ENCODE measurements at places on chromosomes 13 and 19. TPM values are rescaled to one million over a fixed set of nuclear protein-coding genes. Genes with fewer than 3 reads are reported as not detected.

The ANGPTL8 gene
- not detected for total RNA-seq

The SUPT20H gene
- total RNA-seq, result 56.8 TPM

GRCh38 chr19:44850641-44851109 lies 4.6 kb downstream of the NECTIN2 start:
- H3K27ac ChIP-seq, result no peak overlapping the region
- DNase-seq, result no peak
- peaks cover 11% of the 10 kb centered on the region for H3K27me3 ChIP-seq
- no peaks in the 10 kb centered on the region for H3K36me3 ChIP-seq

The ZNF649 gene
- 9.0 TPM for total RNA-seq

GRCh38 chr13:42324704-42325103 lies 52.8 kb downstream of the AKAP11 start:
- H3K4me1 ChIP-seq, result peaks cover 23% of the 10 kb centered on the region
- peaks cover 6% of the 10 kb centered on the region for H3K36me3 ChIP-seq
- DNase-seq, result no peak
- no peaks in the 10 kb centered on the region for H3K27me3 ChIP-seq

DNA sequence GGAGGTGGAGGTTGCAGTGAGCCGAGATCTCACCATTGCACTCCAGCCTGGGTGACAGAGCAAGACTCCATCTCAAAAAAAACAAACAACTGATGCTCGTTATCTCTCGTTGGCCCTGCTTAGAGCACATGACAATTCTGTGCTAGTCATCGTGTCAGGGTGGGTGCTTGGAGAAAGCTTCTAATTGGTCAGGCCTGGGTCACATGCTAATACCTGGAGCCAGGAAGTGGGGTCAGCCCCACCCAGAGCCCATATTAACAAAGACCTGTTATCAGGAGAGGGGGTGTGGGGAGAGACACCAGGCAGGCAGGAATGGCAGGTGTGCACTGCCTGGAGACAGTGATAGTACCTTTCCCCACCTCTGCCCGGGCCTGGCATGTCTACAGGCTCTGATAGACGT lies 84.9 kb downstream of the DPF1 start:
- H3K27ac ChIP-seq, result no peak overlapping the region
- H3K4me3 ChIP-seq, result no peak overlapping the region
- no peaks in the 10 kb centered on the region for H3K27me3 ChIP-seq
- H3K4me1 ChIP-seq, result no peaks in the 10 kb centered on the region
- peaks cover 2% of the 10 kb centered on the region for H3K36me3 ChIP-seq
- no peak for DNase-seq

DNA sequence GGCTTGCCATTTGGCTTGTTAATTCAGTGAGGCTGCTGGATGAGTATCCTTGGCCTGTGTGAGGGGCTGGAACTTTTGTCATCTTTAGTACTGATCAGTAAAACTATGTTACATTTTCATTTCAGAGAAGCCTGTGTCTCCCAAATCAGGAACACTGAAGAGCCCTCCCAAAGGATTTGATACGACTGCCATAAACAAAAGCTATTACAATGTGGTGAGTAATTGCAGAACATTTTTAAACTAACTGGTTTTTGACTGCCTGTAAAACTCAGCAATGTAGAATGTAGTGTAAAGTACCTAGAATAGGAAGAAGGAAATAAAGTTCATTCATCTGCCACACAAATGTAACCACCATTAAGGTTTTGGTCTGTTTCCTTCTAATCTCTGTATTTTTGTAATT lies 87.4 kb upstream of the TEX29 start:
- H3K36me3 ChIP-seq, result peaks cover 28% of the 10 kb centered on the region
- no peak overlapping the region for H3K27ac ChIP-seq
- H3K4me3 ChIP-seq, result no peak overlapping the region
- DNase-seq, result no peak
- no peaks in the 10 kb centered on the region for H3K27me3 ChIP-seq
- no peaks in the 10 kb centered on the region for H3K4me1 ChIP-seq

DNA sequence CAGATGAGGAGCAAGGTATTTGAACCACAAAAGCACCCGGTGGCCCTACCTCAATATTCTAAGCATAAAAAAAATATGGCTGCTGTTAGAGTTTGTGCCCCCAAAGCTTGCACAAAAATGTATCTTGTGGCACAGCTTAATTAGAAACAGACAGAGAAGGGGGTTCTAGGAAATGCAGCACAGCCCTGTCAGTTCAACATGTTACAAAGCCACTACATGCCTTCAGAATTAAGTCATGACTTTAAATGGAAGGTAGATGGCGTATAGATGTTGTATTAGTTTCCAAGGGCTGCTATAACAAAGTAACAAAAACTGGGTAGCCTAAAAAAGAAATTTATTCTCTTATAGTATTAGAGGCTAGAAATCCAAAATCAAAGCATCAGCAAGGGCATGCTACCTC lies 703.8 kb downstream of the DIAPH3 start:
- no peak overlapping the region for H3K4me3 ChIP-seq
- H3K4me1 ChIP-seq, result no peaks in the 10 kb centered on the region
- H3K27me3 ChIP-seq, result peaks cover 12% of the 10 kb centered on the region
- DNase-seq, result no peak
- no peak overlapping the region for H3K27ac ChIP-seq
- no peaks in the 10 kb centered on the region for H3K36me3 ChIP-seq

GRCh38 chr19:45395821-45396617 lies 8.8 kb downstream of the PPP1R13L start:
- H3K27ac ChIP-seq, result no peak overlapping the region
- DNase-seq, result no peak

The CYP2S1 gene
- total RNA-seq, result 0.75 TPM

DNA sequence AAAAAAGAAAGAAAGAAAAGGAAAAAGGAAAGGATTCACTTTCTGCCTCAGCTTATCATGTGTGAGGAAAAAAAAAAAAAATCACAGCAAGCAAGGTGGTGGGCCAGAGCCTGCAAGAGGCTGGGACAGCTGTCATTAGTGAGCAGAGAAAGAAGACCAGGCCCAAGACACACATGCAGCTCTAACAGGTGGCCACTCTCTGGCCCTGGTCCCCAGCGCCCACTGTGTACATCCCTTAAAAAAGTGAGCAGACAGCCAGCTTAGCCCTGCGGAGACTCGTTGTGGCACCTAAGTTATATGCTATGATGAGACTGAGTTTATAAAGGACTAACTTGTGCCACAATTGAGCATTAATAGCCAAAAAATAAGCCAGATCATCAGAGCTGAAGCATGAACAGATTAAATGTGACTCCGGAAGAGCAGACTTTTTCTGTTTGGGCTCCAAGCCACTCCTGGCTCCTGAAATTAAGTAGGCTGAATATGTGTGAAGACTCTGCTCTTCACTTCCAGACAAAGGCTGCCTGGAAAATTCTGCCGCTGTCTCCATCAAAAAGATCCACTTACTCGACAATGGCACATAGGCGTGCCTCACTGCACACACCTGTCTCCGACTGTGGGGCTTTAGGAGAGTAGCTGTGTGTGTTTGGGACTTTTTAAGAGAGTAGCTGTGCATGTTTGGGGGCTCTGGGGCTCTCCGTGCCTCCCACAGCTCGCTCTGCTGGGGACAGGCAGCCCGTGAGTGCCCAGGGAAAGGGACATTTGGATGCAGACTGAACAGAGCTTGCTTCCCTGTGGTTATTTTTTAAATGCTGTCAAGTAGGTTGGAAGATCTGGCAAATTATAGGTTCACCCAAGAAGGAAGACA lies 55.0 kb downstream of the LATS2 start:
- H3K4me1 ChIP-seq, result peaks cover 9% of the 10 kb centered on the region
- no peak overlapping the region for H3K27ac ChIP-seq
- H3K4me3 ChIP-seq, result no peak overlapping the region
- no peaks in the 10 kb centered on the region for H3K36me3 ChIP-seq

The ZNF667 gene
- total RNA-seq, result not detected

GRCh38 chr19:49515767-49516166 lies 3.3 kb downstream of the FCGRT start:
- H3K27me3 ChIP-seq, result no peaks in the 10 kb centered on the region
- H3K36me3 ChIP-seq, result no peaks in the 10 kb centered on the region
- no peak for DNase-seq
- H3K4me3 ChIP-seq, result no peak overlapping the region

The TGFBR3L gene
- 4.4 TPM for total RNA-seq

GRCh38 chr13:93786846-93787489 lies 560.4 kb downstream of the GPC6 start:
- H3K4me1 ChIP-seq, result no peaks in the 10 kb centered on the region
- H3K4me3 ChIP-seq, result no peak overlapping the region
- no peak for DNase-seq
- no peaks in the 10 kb centered on the region for H3K36me3 ChIP-seq
- no peak overlapping the region for H3K27ac ChIP-seq
- H3K27me3 ChIP-seq, result peaks cover 7% of the 10 kb centered on the region

The TRAPPC6A gene
- total RNA-seq, result 35.1 TPM

DNA sequence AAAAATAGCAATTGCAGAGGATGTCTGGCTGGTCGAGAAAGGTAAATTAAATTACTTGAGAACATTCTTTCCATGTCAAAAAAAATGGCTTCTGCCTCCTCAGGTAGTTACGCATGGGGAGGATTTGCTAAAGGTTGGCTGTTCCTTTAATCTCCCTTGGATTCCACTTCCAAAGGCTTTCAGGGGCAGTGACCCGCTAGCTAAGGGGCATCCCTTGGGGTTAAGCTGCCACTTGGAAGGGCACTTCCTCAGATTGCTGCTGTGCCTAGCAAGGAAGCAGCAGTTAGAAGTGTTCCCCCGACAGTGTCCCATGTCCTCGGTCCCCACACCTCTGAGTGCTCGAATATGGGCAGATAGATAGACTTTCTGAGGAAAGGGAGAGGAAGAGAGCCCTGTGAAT lies 108.5 kb downstream of the RGCC start:
- no peak overlapping the region for H3K27ac ChIP-seq
- no peaks in the 10 kb centered on the region for H3K27me3 ChIP-seq
- no peak overlapping the region for H3K4me3 ChIP-seq
- H3K4me1 ChIP-seq, result peaks cover 3% of the 10 kb centered on the region
- no peak for DNase-seq
- peaks cover 1% of the 10 kb centered on the region for H3K36me3 ChIP-seq

- no peak for DNase-seq
- peaks cover 57% of the 10 kb centered on the region for H3K27me3 ChIP-seq
- no peak overlapping the region for H3K27ac ChIP-seq
- no peaks in the 10 kb centered on the region for H3K36me3 ChIP-seq
- peaks cover 13% of the 10 kb centered on the region for H3K4me1 ChIP-seq
- no peak overlapping the region for H3K4me3 ChIP-seq
These were observed 565 bp downstream of the KLK10 start for GRCh38 chr19:51018745-51019543.

- no peak for DNase-seq
- no peaks in the 10 kb centered on the region for H3K27me3 ChIP-seq
- peaks cover 13% of the 10 kb centered on the region for H3K36me3 ChIP-seq
- peaks cover 46% of the 10 kb centered on the region for H3K4me1 ChIP-seq
These were observed 837 bp downstream of the GNA15 start for GRCh38 chr19:3136684-3137055.

DNA sequence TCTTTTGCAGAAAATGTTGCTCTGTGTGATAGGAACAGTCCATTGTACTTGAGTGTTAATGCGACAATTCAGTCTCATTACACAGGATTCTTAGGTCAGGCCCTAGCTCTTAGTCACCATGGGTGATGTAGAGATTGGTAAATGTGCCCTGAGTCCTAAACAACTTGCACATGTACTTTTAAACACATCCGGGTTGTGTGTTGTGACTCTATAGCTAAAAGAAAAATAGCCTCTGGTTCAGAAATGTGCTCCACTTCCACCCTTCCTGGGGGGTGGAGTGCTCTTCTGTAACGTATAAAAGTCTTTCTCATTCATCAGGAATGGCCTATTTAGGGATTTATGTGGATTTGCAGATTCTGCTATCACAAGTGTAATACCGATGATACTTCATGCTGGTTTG lies 5.2 kb downstream of the SPATA13 start:
- peaks cover 19% of the 10 kb centered on the region for H3K4me1 ChIP-seq
- H3K27ac ChIP-seq, result no peak overlapping the region
- no peak for DNase-seq
- peaks cover 6% of the 10 kb centered on the region for H3K36me3 ChIP-seq
- no peak overlapping the region for H3K4me3 ChIP-seq

GRCh38 chr13:28321756-28322155 lies 173.2 kb downstream of the FLT1 start:
- no peak for DNase-seq
- H3K4me3 ChIP-seq, result no peak overlapping the region
- peaks cover 3% of the 10 kb centered on the region for H3K4me1 ChIP-seq
- H3K27ac ChIP-seq, result no peak overlapping the region

GRCh38 chr19:49390929-49391359 lies 2.9 kb downstream of the KASH5 start:
- peaks cover 2% of the 10 kb centered on the region for H3K27me3 ChIP-seq
- H3K4me3 ChIP-seq, result no peak overlapping the region
- no peaks in the 10 kb centered on the region for H3K36me3 ChIP-seq
- H3K4me1 ChIP-seq, result peaks cover 19% of the 10 kb centered on the region
- no peak overlapping the region for H3K27ac ChIP-seq

GRCh38 chr19:19657397-19657783 lies 6.1 kb downstream of the ATP13A1 start:
- H3K27me3 ChIP-seq, result no peaks in the 10 kb centered on the region
- H3K36me3 ChIP-seq, result peaks cover 53% of the 10 kb centered on the region
- no peak for DNase-seq
- H3K4me1 ChIP-seq, result peaks cover 20% of the 10 kb centered on the region
- H3K27ac ChIP-seq, result no peak overlapping the region
